ENCODE measurements at places on chromosomes 11 and 22.

DNA sequence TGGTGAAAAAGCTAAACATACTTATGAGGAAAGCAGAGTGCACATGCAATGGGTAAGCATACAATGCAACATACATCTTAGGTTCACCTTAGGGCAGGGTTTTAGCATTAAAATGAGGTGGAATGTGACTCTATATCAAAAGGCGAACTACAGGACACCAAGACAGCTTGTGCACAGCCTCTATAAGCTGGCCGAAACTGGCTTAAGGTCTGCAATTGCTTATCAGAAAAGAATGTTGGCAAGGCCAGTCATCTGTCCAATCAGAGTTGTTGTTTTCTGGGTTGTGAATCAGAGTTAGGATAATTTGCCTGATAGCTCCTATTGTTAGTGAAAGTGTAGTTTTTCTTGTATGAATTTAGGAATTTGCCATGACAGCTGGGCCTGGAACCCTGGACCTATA is 76.5 kb downstream of the LRRC4C start:
- DNase-seq: no peak

GRCh38 chr11:17978553-17979287 is 34.1 kb downstream of the SERGEF start:
- DNase-seq: peak; percentile 41

- no peak for DNase-seq
Measured at GRCh38 chr11:123249354-123249753, 54.3 kb upstream of the CLMP start.

- no peak for DNase-seq
Measured at GRCh38 chr22:44524806-44525205, 26.8 kb upstream of the RTL6 start.
